Pancreas (tissue), 10 donors: ENCODE measurements at places on chromosomes 2 and 18. TPM values are rescaled to one million over a fixed set of nuclear protein-coding genes. Genes with fewer than 3 reads are reported as not detected.

Gene TRAF3IP1
- total RNA-seq: 6.7 TPM

Gene RND3
- total RNA-seq: 8.6 TPM

Gene STPG4
- not detected for total RNA-seq

Gene AQP12A
- 138 TPM for total RNA-seq

Gene CPO
- total RNA-seq: 0.14 TPM

Gene YWHAQ
- 144 TPM for total RNA-seq

Gene KIF3C
- total RNA-seq: 1.0 TPM

Gene EIF4E2
- total RNA-seq: 26.3 TPM

Gene TXNDC9
- total RNA-seq: 7.6 TPM

Gene RNPEPL1
- total RNA-seq: 38.2 TPM

Gene MARS2
- 2.3 TPM for total RNA-seq

Gene ADGRF3
- total RNA-seq: 0.28 TPM

Gene KIF1A
- 46.4 TPM for total RNA-seq

Gene CCNT2
- 17.2 TPM for total RNA-seq

Gene DLGAP1
- 0.29 TPM for total RNA-seq

Gene FBLN7
- 0.63 TPM for total RNA-seq

Gene TNFAIP6
- not detected for total RNA-seq

Gene G6PC2
- 16.3 TPM for total RNA-seq

Gene CKAP2L
- not detected for total RNA-seq

Gene RAPH1
- total RNA-seq: 10.1 TPM

Gene CRACDL
- total RNA-seq: 11.0 TPM

Gene FRZB
- 2.2 TPM for total RNA-seq

Gene POTEJ
- not detected for total RNA-seq

Gene KCNS3
- 5.8 TPM for total RNA-seq

Gene CFAP221
- 16.8 TPM for total RNA-seq

Gene LBX2
- total RNA-seq: 0.63 TPM

Gene PID1
- total RNA-seq: 4.6 TPM

Gene PJVK
- 1.7 TPM for total RNA-seq

Gene XDH
- total RNA-seq: 0.14 TPM
